Stimulated activated CD4-positive, alpha-beta T cell treated with anti-CD3 and anti-CD28 coated beads, Interleukin-12 subunit alpha, Interleukin-12 subunit beta, amount 100 ng/mL, for 48 hours (primary cell): ENCODE measurements at places on chromosomes 2 and 18.
A peak's percentile ranks its signal among the peaks of the same experiment; 100 is the strongest.

DNA sequence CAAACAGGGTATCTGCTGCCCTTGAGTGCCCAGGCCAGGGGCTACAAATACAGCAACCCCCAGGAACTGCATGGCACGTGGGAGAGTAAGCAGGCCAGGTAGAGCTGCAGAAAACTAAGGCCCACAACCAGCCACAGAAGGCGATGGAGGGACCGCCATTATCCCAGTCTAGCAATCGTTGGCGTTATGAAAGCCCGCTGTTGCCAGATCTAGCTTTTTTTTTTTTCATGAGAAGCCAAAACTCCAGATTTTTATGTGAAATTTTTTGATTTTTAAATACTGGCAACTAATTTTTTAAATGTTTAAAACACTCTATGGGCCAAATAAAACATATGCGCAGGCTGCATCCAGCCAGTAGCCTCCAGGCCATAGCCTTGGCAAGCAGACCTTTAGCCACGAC lies 59.8 kb downstream of the DNMT3A start:
- no peak for DNase-seq

DNA sequence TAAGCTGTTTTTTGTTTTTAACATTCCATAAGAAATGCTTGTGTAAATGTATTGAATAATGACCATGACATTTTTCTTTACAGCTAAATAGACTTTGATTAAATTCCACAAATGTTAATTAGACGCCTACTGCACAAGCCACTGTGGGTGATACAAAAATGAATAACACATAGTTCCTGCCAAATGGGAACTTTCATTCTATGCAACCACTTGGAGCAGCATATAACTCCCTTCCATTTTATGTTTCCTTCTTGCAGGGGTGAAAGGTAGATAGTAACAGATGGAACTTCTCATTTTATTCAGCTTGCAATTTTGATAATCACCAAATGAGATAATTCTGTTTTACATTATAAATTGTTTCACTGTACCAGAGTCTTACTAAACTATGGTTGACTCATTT lies 70.0 kb upstream of the THUMPD2 start:
- no peak for DNase-seq

- no peak for DNase-seq
Observed at GRCh38 chr2:30784682-30785081, 22.6 kb downstream of the CAPN13 start.

DNA sequence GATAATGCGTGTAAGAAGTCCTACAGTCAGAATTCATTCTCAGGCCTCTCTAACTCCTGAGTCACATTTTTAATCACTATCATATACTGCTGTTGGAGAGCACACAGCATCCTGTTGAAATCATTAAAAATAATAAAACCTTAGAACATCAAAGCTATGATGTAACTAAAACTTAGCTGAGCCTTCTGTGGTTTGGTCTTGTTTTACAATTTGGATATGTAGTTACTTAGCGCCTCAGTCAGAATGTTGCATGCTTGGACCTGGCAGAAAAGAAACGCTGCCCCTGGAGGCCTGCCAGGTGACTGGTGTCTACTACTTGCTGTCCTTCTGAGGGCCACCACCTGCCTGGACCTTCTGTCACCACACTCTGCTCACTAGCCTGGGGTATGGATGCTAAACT lies 261.1 kb upstream of the RASGRP3 start:
- DNase-seq, result no peak

GRCh38 chr2:240109386-240109785 lies 26.7 kb downstream of the COPS9 start:
- DNase-seq, result no peak

DNA sequence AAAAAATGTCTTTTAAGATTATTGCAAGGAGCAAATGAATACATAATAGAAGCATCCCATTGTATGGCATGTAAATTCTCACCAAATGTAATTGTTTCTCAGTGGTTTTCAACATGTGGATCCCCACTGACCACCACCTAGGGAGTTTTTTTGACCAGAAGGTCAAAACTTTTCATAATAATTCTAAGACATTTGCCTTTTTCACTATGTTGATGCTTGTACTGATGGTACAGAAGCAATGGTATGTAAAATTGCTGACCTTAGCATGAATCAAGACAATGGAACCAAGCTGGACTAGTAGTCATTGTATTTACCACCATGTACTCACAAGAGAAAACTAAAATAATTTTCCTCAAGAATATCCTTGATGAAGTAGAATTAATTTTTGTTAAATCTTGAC lies 36.8 kb downstream of the RAB10 start:
- DNase-seq, result no peak

DNA sequence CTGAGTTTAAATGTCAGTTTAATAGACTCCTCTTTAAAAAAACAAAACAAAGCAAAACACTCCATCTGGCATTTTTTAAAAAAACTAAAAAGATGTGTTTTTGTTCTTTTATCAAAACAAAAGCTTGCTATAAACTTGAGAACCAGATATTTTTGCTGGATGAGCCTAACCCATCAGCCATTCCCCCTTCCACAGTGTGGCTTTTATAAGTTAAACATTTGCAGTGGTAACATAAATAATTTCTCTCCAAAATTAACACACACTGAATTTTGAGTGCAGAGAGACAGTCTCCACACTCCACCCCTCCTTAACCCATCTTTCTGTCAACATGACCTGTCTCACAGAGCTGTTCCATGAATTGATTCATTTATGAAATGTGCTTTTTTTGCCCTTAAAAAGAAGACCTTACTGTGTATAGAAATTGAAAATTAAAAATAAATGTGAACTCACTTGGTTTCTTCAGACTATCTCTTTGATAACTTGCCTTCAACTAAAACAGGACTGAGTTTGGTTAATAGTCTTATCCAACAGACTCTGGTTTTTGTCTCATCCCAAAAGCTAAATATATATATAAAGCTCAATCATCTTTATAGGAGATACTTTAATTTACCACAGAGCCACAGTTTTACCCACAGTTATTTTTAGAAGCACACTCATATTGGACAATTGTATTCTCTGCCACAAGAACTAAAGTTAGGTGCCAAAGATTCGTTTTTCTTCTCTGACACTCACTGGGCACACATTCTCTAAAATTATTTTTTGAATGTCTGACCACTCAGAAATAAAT lies 64.8 kb upstream of the STK39 start:
- no peak for DNase-seq

DNA sequence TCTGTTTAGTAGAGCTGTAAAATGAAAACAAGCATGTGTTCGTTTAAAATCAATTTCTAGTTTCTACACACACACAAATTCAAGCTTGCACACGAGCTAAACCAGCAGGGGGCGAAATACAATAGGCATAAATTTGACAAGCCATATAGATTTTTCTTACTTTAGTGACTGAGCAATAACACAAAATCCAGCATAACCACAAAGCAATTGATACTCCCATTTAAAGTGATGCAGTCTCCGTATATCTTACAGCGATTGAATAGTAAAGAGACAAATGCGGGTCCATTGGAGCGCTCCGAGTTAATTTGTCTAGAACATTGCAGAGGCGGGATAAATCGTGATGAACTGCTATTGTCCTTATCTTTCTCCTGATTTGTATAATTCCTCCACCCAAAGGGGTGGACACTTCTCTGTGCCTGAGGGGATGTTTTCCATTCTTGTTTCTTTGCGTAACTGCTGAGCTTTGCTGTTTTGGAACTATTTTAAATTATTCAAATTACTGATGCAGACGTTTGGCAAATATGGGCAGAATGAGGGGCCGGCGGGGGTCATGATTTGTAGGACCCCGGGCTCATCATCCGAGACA lies 1.2 kb upstream of the AFTPH start:
- peak; percentile 59 for DNase-seq

- DNase-seq, result no peak
Observed at GRCh38 chr18:56127322-56128099, 510.9 kb downstream of the TXNL1 start.

DNA sequence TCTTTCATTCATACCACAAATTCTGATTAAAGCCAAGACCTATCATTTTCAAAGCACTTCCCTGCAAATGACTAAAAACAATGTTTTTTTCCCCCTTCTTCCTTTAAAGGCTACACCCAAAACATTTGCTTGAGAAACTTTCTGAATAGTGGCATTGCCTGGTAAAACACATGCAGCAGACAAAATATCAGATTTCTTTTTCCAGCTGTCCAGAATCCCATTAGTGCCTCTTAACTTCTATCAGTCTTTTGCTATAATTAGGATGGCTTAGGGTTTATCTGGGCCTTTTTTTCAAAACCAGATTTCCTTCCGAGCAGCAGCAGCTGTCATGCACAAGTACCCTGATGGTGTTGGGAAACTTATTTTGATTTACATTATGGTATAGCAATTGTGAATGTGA lies 50.6 kb downstream of the ALPK2 start:
- no peak for DNase-seq

- DNase-seq, result no peak
Observed at GRCh38 chr2:173064151-173064805, 11.4 kb upstream of the MAP3K20 start.

DNA sequence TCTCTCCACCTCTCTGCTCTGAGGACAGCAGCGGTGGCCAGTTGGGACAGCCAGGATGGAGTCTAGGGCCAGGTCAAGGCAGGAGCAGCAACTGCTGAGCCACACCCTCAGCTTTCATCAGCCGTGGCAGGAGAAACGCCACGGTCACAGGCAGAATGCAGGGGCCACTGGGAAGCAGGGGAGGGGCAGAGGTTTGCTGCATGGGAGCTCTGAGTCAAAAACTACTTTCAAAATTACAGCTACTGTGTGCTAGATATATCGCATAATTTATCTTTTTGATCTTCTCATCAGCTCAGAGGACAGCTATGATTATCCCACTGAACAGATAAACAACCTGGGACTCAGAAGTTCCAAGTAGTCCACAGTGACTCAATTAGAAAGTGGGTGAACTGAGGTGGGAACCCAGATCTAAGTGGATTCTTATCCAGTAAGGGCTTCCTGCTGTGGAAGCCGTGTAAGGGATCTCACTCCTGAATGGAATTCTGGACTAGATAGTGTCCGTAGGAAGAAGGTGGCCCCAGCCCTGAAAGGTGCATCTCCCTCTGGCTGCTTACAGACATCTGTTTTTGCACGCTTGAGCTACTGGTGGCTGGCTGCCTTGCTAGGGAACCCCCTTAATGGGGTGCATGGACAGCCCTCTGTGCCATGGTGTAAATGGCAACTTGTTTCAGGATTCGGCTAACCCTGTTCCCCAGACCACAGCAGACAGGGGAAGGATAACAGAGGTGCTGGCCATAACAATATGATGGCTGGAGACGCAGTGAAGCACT lies 194.6 kb upstream of the SMAD2 start:
- peak; percentile 42 for DNase-seq

GRCh38 chr2:237695201-237695780 lies 67.9 kb downstream of the LRRFIP1 start:
- no peak for DNase-seq

DNA sequence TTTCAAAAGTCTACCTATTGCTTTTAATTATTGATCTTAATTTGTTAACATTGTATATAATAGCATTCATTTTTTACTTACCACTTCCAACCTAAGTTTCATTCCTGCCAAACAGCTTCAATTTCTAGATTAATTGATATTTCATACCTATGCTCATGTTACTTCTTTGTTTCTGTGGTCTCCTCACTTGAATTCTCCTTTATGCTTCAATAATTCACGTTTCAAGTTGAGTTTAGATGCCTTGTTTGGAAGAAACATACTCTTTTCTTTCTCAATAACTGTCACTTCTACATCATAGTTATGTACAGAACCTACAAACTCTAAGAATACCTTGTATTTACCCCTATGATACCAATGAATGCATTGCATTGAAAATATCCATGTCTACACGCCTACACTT lies 862.2 kb upstream of the LRATD1 start:
- no peak for DNase-seq

DNA sequence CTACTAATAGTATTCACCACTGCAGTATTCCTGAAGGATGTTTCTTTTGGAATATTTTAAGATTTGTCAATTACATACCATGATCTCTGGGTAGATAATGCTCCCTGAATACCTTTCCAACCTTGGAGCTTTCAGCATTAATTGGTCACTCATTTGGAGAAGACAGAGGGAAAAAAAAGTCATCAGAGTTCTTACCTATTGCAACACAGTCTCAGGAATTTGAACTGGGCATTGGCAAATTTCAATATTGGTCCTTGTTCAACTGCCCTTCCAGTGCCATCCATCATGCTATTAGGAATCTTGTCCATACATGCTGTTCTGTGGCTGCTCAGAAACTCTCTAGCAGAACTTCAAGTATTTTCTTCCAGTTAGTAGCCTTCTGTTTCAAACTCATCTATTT lies 83.6 kb upstream of the KCNJ3 start:
- DNase-seq, result no peak

DNA sequence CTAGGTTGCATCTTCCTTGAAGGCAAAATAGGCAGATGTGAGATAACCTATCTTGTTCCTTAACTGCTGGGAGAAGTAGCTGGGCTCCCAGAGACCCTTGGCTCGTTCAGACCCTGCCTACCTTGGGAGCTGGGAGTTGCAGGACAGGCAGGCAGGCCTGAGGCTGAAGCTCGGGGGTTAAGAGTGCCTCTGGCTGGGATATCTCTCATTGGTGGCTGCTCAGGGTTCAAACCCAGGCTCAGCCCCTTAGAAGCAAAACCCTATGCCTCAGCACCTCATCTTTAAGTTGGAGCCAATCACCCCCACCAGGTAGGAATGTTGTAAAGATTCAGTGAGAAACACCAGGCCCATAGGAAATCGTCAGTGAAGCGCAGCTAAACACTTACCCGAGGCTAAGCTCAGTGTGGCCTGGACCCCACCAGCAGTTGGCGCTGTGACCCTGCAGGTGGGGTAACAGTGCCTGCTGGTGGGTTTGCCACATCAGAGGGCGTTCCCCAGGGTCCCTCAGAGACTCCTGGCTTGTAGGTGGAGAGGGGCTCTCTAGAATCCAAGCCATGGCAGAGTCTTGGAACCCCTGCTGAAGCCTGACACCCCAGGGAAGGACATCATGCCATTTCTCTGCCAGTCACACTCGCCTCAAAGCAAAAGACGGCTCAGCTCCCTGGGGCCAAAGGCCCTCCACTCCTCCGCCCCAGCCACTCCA lies 54.6 kb upstream of the GPR17 start:
- peak; percentile 45 for DNase-seq

GRCh38 chr2:239498981-239499634 lies 98.3 kb upstream of the HDAC4 start:
- DNase-seq, result no peak

GRCh38 chr18:9808295-9809241 lies 77.2 kb upstream of the TXNDC2 start:
- no peak for DNase-seq

DNA sequence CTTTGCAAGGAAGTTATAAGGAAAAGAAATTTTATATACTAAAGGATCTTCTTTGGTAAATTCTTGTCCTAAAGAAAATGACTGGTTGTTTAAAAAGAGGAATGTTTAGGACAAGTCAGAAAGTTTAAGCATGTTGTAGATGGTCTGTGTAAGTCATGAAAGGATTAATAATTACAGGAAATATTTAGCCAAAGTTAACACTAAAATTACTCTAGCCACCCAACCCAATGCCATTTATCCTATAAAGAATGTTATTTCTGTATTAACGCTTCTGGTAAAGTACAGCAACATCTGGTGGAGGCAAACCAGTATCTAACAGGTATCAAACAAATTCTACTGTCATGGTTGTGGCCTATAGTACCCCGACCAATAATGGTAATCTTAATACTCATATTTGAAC lies 546.9 kb upstream of the PKDCC start:
- DNase-seq, result no peak
